ENCODE measurements at places on chromosomes 16 and 17. TPM values are rescaled to one million over a fixed set of nuclear protein-coding genes. Genes with fewer than 3 reads are reported as not detected.

- DNase-seq, result no peak
Observed at GRCh38 chr16:17585449-17586074, 114.8 kb upstream of the XYLT1 start.

HYDIN gene
- total RNA-seq, result 8.2 TPM

DNA sequence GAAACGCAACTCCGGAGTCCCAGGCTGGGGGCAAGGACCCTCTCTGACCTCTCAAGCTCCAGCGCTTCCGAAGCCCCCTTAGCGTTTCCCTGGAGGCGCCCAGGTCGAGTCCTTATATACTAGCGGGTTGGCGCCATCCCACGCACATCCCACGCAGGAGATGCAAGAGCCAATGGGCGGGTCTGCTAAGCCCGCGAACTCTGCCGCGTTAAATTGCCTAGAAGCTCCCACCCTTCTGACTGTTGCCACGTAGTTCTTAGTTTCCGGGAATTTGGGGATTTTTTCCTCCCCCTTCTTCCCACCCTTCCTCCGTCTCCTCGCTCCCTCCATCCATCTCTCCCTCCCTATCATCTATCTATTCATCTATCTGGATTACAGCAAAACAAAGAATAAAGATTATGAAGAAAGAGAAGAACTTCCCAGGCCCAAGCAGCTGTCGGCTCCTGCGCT lies at the start of gene SLFN11:
SLFN11 (minus strand) TSS at position 88 of the 450 bp plus-strand sequence. CDS start 9,814 bp downstream, outside the sequence.
- peak; percentile 71 for DNase-seq

DNA sequence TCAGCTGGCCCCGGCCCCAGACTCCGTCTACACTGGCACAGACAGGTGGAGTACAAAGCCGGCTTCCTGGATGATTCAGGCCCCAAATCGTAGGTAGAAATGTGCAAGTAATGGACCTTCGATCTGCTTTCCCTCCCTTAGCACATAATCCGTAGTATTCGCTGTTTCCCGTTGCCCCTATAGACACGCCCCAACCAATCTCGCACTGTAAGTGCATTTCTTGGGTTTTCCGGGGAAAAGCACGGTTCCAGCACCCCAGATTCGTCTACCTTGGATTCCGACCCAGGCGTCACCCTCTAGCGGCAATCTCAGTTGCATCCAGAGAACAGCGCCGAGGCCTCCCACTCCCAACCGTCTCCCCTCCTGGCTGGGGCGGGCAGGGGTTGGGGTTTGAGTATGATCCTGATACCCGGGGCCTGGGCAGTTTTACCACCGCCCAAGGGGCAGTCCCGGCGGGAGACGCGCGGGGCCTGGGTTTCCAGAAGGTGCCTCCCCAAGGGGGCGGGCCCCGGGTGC lies 12.1 kb upstream of the FOXF1 start:
- no peak for DNase-seq

- no peak for DNase-seq
Observed at GRCh38 chr17:66578781-66579489, 256.0 kb upstream of the CACNG5 start.

DNA sequence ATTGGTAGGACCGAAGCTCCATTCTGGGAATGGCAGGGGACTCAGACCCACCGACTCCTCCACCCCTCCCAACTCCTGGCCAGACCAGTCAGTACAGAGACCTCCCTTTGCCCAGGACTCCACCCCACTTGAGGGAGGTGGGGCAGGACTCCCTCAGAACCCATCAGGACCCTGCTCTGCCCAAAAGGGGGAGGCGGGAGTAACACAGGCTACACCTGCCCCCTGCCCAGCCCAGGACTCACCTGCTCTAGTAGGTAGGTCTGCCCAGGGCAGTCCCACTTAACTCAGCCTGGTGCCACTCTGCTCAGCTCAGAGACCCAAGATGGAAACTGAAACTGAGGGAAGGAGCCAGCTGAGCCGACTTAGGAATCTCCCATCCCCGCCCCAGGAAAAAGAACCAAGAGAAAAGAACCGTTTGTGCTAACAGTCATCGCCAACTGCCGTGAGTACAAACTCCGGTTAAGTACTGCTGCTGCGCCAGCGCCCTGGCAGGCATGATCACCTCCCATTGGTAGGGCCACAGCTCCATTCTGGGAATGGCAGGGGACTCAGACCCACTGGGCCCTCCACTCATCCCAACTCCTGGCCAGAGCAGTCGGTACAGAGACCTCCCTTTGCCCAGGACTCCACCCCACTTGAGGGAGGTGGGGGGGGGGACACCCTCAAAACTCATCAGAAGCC lies 503 bp downstream of the DHX58 start:
- DNase-seq, result no peak

GRCh38 chr16:9042533-9042932 lies 48.9 kb upstream of the HAPSTR1 start:
- DNase-seq, result no peak

DNA sequence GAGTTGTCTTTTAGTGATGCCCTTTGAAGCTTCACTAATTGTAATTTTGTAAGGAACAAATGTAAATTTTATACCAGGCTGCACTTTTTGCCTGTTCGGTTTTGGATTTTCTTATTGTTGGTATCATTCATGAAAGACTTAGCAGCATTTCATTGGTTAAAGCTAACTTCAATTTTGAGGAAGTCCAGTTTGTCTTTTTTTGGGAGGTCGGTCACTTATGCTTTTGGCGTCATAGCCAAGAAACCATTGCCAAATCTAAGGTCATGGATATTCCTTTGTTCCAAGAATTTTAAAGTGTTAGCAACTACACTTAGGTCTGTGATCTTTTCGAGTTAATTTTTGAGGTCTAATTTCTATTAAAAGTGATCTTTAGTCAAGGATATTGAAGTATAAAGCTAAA lies 77.1 kb downstream of the PRKCA start:
- DNase-seq, result no peak

GRCh38 chr16:8887952-8888560 lies 5.9 kb downstream of the LITAFD start:
- no peak for DNase-seq

DNA sequence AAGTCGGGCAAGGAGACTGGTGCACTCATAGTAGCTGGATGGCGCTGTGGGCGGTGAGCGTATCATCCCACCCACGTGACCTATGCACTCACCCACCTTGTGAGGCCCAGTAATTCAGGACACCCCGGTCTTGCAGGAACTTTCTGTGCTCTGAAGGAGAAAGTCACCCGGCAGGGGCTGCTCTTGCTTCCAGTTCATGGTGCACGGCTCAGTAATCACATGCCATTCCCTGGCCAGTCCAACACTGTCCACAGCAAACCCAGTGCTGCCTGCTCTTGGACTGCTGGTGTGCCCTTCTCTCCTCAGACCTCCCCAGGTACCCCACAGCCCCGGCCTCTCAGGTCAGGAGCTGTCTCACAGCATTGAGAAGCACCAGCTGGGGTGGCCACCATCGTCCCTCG lies 16.4 kb upstream of the RHBDF2 start:
- no peak for DNase-seq

- DNase-seq, result no peak
Observed at GRCh38 chr17:72829883-72830282, 262.6 kb downstream of the SLC39A11 start.

GRCh38 chr16:80931801-80932707 lies 74.6 kb downstream of the CMC2 start:
- DNase-seq, result peak; percentile 76

STX1B gene
- total RNA-seq, result 1.2 TPM

- DNase-seq, result peak; percentile 54
Observed at GRCh38 chr17:57603978-57604377, 141.1 kb downstream of the CCDC182 start.
